ENCODE measurements at places on chromosomes 12 and 14.

GRCh38 chr14:106218174-106218573 is 691.8 kb downstream of the TMEM121 start:
- no peak for DNase-seq

DNA sequence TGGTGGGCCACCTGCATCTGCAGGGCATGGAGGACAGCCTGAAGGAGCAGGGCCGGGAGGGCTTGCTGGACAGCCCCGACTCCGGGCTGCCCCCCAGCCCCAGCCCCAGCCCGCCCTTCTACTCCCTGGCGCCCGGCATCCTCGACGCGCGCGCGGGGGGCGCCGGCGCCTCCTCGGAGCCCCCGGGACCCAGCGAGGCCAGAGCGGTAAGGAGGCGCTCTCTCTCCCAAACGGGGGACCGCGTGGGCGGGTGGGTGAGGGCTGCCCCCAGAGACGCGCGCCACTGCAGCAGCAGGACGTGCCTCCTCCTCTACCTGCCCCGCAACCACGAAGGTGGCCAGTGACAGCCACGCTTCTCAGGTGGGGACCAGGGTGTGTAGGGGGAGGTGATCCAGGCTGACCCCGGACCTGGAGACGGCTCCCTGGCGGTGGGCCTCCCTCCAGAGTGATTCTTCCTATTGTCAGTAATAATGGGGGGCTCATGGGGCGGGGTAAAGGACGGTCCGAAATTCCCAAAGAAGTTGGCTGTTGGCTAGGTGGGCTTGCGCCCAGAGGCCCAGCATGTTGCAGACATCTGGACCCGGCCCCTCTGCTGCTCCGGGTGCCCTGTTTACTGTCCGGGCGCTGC is 652 bp downstream of the RFLNA start:
- DNase-seq, result no peak

DNA sequence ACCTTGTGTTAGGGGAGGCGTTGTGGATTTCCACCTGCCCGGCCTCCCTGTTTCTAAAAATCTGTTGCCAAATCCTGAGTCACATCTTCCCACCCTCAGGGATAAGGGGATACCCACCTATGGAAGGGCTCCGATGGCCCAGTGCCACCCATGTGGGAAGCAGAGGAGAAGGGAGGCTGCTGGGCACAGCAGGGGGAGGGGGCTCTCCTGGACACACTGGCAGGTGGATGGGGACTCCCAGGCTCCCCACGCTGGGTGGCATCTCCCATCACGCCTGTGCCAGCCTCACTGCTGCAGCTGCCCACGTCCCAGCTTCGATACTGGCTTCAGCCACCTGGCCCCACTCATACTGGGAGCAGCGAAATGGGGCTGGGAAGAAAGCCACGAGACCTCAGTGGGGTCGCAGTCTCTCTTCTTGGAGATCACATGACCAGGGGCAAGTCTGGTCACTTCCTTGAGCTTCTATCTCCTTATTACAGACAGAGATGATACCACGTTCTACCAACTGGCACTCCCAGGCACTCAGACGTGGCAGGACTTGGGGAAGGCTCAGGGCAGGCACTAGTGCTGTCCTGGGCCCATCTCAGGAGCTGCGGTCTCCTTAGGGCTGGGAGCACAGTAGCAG is 72.2 kb downstream of the PITPNM2 start:
- no peak for DNase-seq

- no peak for DNase-seq
Observed at GRCh38 chr12:68422956-68423574, 90.9 kb upstream of the MDM1 start.
